ENCODE measurements at places on chromosomes 2 and 18.

DNA sequence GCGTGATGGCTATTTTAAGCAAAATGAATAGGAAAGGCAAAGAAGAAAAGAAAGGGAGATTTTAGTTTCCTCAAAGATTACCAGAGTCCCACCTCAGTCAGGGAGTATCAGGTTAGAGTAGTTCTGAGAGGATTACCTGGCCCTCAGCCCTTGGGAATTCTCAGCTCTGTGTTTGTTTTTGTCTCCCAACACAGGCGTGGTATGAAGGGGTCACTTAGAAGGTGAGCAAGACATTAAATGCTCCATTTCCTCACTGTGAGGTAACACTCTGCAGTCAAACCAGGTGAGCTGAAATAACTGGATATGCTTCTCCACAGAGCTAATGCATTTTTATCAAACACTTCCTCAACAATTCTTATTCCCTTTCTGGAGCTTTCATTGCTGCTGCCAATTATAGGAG is 232.2 kb downstream of the IKZF2 start:
- no peak for DNase-seq

GRCh38 chr18:69968039-69968438 is 20.4 kb upstream of the CD226 start:
- DNase-seq = peak; percentile 65

- no peak for DNase-seq
Measured at GRCh38 chr2:227020416-227020815, 143.6 kb downstream of the COL4A4 start.

DNA sequence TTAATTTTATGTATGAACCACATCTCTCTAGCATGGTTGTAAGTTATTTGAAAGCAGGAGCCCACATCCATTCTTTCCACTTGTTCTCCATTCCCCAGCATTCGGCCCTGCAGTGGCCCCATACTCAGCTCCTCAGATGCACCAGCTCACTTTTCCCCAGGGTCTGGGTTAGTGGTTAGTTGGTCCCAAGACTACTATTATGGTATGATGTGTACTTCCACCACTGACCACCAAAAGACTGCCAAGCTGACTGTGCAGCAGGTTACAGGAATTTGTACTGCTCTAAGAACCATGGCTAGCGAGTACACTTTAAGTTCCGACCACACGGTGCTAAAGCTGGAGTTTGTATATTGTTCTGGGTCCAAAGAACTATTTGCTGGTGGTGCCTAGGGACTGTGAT is 413.6 kb upstream of the TCF4 start:
- DNase-seq = no peak

DNA sequence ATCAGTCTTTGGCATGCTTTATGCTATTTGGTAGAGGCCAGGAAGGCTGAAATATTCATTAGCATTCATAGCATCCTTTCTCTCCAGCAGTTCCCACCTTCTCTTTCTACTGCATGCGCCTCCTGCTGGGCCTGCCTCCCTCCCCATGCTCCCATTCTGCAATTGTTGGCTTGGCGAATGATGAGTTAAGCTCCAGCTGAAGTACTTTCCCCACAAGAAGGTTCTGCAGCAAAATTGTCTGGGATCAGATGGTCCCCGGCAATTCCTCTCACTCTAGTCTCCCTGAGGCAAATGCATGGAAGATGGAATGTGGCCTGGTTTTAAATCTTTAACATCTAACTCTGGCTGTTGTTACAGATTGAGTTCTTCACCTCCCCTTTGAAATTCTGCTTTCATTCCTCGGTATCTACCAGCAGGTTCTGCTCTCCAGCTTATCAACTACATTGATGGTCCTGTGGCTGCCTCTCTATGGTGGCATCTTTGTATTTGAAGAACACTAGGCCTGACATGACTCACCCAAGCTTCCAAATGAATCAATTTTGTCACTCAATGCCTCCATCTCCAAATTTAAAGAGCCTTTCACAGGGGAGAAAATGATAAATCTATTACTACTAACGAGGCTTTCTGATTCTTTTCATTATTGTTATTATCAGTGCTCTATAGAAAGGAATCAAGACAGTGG is 55.9 kb downstream of the KCTD18 start:
- no peak for DNase-seq

- DNase-seq = no peak
Measured at GRCh38 chr2:173424886-173425285, 70.2 kb downstream of the CDCA7 start.

GRCh38 chr2:127061375-127062273 is 45.3 kb downstream of the BIN1 start:
- DNase-seq = no peak

GRCh38 chr2:44326548-44327264 is 34.6 kb downstream of the PREPL start:
- DNase-seq = no peak

DNA sequence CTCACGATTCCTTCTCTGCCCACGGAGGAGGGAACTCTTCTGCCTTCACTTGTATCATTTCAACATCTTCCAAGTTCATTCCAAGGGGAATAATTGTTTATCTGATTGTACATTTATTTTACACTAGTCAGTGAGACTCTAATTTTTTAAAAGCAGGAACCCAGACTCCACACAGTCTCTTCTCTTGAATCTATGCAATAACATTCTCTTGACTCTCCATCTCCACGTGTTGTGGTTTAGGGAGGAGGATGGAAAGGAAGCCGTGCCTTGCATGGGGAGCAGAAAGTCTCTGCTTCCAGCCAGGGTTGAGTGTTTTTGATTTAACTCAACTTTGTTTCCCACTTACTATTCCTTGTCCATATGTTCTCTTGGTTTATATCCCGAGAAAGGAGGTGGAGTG is 131.1 kb upstream of the RIOK3 start:
- no peak for DNase-seq

GRCh38 chr2:64331849-64332699 is 121.9 kb upstream of the LGALSL start:
- no peak for DNase-seq

DNA sequence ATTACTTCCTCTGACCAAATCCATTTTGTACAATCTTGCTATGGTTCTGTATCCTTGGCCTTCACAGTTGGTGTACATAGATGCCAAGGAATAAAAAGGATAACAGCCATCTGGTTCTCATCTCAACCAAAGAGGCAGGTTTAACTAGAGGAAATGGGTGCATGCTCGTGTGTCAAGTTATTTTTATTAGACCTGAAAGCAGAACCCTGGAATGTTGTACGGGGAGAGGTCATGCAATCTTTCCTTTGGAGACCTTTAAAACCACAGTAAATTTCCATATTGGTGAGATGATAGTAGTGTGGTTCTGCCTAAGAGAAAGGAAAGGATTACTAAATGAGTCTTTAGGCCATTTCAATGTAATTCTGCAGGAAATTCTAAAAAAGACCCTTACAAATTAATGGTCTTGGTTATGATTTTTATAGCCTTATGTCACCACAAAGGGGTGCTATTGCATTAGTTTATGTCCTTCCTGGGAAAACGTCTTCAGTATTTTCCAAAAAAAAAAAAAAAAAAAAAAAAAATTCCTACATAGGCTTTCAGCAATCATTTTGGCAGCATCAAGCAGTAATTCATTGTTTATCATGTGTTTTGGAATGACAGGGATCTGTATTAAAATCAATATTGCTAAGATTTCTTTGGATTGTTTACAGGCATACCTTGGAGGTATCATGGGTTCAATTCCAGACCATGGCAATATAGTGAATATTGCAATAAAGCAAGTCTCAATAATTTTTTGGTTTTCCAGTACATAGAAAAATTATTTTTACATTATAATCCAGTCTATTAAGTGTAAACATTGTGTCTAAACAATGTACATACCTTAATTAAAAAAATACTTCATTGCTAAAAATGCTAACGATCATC is 270.8 kb downstream of the NYAP2 start:
- no peak for DNase-seq

DNA sequence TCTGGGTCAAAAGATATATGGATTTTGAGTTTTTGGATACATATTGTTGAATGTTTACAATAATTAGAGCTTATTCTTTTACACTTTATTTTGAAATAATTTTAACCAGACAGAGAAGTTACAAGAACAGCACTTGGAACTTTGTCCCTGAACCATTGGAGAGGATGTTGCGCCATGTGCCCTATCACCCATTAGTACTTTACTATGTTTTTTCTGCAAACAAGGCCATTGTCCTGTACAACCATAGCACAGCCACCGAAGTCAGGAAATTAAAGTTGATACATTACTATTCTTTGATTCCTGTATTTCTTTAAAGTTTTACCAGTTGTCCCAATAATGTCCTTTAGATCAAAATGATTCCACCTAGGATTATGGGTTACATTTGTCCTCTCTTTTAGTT is 188.8 kb downstream of the ACKR3 start:
- no peak for DNase-seq

GRCh38 chr2:207160115-207160514 is 5.6 kb downstream of the KLF7 start:
- no peak for DNase-seq

DNA sequence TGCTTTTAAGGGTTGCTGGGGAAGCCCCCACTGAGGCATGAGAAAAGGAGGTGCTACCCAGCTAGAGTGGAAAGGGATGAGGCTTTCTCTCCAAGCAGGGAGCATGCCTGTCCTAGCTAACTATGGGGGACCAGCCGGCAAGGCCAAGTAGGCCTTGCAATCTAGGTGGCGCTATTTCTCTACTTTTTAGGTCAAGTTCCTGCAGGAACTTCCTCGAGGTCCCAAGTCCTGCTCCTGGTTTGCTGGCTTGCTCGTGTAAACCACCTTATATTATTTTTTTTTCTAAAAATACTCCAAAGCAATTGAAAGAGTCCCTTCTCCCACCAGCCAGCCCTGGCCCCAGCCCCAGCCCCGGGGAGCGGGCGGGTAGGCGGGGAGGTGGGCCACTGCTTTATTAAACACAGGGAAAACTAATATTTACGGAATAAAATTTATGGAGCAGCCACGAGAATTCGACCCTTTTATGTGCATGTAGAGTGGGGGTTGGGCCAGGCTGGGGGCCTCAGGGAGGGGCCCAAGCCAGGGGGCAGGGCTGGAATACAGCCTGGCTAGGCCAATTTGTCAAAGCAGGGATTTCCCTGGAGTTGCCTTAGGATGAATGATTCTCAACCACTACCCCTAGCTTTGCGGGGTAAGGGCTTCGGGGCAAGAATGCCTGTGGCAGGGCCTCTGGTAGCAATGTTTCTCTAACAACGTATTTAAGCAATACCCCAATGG is 12.8 kb upstream of the IHH start:
- DNase-seq = no peak

GRCh38 chr2:60836491-60836890 is 44.9 kb upstream of the REL start:
- DNase-seq = no peak

- DNase-seq = no peak
Measured at GRCh38 chr2:178392215-178392614, 58.8 kb downstream of the PRKRA start.

- DNase-seq = no peak
Measured at GRCh38 chr18:26791676-26792075, 73.8 kb downstream of the AQP4 start.

DNA sequence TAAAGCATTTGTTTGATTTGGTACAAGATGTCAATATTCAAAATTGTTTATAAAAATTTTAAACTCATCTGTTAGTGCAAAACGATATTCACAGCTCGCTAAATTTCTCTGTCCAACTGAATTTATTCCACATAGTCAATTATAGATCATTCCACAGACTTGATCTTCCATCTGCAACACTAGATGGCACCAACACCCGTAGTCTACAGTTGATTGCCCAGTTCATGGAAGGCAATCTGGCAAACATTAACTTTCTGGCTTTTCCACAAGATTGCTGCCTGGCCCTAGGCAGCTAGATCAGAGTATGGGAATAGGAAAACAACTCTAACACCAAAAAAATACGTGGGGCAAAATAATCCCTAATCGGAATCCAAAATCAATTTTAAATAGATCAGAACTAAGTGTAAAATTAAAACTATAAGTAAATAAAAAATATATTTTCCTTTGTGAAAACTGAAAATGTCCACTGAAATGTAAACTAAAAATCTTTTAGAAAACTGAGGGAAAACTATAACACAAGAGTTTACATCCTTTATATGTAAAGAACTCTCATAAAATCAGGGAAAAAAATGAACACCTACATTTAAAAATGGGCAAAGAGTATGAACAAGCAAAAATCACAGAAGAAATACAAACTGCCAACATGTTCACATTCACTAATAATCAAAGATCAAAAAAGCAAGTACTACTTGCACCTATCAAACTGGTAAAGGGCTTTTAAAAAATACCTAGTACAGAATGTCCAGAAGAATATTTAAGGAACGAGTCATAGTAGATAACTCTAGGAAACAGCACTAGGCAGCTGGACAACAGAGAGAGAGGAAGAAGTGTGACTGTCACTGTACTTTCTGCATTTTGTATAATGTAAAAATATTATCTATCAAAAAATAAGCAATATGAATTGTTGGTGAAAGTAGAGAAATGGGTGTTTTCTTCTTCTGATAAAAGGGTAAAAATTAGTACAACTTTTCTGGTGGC is 35.0 kb downstream of the RTN4 start:
- DNase-seq = peak; percentile 62

DNA sequence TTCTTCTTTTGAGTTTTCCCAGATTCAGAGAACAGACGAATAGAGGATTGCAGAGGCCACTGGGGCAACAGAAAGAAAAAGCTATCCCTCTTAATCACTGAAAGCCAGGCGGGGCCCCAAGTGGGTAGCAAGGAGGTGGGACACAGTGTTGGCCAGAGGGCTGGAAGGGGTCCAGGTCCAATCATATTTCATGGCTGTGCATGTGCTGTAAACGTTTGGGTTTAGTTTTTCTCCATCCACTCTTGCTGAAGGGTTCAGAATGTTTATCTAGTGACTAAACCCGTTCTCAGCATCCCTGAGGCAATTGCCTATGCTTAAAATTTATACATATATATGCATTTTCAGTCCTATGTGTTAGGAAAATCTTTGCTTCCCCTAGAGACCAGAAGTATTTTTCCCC is 99.4 kb upstream of the EPHA4 start:
- no peak for DNase-seq

- no peak for DNase-seq
Measured at GRCh38 chr2:236711440-236711839, 141.8 kb downstream of the ACKR3 start.

GRCh38 chr18:42950732-42951131 is 164.8 kb downstream of the RIT2 start:
- DNase-seq = no peak

- DNase-seq = no peak
Measured at GRCh38 chr2:60423505-60423904, 129.9 kb downstream of the BCL11A start.

DNA sequence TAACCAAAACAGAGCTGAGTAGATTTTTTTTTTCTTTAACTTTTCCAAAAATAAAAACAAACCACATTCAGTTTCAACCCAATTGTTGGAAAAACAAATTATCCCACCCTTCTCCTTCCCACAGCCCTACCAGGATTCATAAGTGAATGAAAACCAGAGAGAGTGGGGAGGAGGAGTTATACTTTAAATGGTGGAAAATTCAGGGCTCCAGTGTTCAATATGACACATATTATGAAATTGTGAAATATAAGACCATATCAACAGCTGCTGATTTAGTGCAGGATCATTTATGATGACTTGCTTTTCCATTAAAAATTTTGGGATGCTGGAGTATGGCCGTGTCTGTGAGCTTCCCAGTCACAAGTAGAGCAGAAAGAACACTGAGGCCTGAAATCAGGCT is 26.7 kb downstream of the COLEC12 start:
- DNase-seq = no peak
